ENCODE measurements at places on chromosomes 5 and 9.

GRCh38 chr9:136840140-136840876, 2.0 kb upstream of the AJM1 start:
- no peak for DNase-seq

DNA sequence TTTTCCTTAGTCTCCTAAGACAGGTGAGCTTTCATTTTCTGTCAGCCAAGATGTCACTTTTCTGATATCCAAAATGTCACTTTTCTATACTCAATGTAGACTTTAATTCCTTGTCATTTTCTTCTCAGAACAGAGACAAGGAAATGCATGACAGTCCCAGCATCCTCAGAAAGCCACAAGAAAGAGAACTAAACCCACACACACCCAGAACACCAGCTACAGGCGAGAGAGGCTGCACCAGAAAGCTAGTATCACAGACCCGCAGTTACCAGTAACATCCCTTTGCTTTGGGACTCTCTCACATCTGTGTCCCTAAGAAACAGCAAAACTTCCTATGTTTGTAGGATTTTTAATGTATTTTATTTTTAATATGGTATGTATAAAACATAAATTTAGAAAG, 17.1 kb downstream of the TRMO start:
- DNase-seq: no peak

DNA sequence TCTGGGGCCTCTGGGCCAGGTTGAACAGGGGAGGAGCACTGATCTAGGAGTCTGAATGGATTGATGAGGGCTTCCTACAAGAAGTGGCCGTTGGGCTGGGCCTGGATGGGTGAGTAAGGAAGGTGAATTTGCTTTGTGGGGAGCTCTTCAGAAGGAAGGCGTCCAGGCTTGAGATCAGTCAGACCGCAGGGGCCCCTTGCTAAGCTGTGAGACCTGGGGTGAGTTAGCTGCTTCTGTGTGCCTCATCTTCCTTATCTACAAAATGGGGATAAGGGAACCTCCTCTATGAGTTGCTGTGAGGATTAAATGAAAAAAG, 1.1 kb upstream of the SYNPO start:
- no peak for DNase-seq

DNA sequence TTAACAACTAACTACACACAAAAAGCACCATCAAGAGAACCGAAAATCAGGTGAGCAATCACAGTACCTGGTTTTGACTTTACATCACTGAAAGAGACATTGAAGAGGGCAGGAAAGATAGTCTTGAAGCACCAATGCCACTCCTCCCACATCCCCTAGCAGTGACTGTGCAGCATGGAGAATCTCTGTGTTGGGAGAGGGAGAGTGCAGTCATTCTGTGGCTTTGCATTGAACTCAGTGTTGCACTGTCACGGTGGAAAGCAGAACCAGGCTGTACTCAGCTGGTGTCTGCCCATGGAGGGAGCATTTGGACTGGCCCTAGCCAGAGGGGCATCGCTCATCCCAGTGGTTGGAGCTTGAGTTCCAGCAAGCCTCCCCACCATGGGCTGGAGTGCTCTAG, 40.4 kb downstream of the C5 start:
- DNase-seq: no peak

DNA sequence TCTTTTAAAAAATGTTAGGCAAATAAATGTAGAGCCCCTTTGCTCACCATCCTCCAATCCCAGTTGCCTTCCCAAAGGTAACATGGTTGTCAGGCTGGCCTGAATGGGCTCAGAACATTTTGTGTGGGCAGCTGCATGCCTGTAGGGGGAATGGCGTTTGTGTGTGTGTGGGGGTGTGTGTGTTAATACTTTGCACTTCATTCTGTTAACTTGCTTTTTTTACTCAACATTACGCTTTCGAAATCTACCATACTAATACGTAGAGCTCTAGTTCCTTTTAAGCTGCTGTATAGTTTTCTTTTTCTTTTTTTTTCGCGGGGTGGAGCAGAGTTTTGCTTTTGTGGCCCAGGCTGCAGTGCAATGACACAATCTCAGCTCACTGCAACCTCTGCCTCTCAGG, 14.0 kb downstream of the MYOZ3 start:
- no peak for DNase-seq

GRCh38 chr5:33937017-33937706, 976 bp downstream of the RXFP3 start:
- no peak for DNase-seq

- no peak for DNase-seq
These were observed 173.7 kb downstream of the GABRB2 start for GRCh38 chr5:161372682-161373344.

DNA sequence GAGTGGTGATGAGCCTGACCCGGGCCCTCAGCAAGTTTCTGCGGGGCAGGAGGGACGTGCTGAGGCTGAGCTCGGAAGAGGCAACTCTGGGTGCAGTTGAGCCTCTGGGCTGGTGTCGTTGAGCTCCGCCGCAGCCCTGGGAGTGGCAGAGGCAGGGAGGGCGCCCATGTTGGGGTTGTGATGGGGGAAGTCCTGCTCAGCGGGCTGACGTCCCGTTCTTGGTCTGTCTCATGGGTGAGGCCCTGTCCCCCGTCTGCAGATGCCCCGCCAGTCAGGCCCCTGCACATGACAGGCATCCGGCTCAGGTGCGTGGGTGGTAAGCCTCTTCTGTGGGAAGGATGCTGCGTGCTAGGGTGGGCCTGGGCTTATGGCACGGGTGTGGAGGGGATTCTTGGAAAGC, 64.3 kb downstream of the RXRA start:
- no peak for DNase-seq

All from H4 (cell line).